ENCODE measurements at places on chromosomes 16 and 17.
A peak's percentile ranks its signal among the peaks of the same experiment; 100 is the strongest.

DNA sequence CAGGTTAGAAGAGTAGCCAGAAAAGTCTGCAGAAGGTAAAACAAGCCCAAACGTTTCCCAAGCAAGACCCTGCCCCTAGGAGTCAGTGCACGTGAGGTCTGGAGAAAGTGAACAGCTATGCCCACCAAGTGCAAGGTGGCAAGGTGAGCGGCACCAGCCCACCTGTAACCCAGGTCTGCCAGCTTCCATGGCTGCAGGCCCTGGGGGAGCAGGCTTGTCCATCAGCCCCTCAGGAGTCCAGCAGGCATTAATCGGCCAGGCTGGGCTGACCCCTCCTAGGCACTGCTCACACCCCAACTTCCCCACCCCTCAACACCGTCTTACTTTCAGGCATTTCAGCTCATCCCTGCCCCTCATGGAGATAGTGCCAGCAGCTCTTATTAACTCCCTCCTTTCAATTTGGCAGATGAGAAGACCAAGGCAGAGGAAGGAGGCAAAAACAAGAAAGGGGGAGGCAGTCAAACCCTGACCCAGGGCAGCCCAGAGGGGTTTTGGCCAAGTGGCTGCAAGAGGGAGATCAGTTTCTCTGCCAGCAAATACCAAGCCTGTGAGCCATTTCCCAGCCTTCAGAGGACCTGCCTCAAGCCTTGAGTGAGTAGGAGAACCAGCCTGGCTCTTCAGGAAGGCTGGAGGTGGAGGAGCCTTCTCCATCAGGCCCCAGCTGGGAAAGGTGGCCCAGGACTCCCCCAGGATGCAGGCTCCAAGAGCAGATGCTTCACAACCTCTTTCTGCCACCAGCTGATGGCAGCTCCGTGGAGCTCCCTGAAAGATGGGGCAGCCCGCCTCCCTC is 14.7 kb downstream of the BEAN1 start:
- no peak for DNase-seq

GRCh38 chr16:52446080-52446479 is 100.9 kb downstream of the TOX3 start:
- DNase-seq, result no peak

DNA sequence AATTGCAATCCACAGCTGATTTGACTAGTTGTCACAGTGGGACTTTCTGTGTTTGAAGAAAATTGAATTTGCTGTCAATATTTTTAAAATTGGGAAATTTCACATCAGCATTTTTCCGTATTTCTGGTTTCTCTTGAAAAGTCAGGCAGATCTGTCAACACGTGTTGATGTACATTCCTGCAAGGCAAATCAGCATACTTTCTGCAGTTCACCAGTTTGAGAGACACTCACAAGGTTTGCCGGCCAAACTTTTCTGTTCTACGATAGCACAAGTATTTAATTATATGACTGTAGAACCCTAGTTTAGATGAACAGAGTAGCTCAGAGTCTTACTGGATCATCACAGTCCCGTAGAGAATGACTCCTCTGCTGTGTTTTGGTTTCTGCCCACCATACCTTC is 102.0 kb downstream of the ADAMTS18 start:
- DNase-seq, result no peak

GRCh38 chr17:66564992-66565465 is 262.6 kb downstream of the PRKCA start:
- DNase-seq, result no peak

DNA sequence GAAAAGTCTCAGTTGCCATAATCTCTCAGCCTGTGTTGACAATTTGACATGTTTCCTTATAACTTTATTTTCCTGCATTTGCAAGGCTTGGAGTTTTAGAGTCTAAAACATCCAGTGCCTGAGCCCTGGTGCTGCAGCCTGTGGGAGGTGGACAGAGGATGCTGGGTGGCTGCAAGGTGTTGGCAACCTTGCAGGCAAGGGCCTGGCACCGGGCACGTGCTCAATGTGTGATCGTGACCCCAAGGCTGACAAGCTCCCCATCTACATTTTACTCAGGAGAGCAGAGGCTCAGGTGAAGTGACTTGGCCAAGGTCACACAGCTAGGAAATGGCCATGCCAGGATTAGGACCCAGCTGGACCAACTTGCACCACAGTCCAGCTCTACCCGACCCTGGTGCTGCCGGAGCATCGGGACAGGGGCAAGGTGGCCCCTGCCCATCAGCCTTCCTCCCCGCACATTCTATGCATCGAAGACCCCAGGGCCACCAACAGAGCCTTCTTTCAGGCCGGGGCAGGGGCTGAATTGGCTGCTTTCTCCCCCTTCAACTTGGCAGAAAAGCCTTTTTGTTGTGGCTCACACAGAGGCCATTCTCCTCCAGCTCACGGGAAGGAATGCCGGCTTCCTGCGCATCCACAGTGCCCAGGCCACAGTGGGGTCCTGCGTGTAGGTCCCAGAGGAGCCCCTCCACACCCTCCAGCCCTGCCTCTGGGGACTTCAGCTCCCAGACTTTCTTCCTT is 23.1 kb downstream of the MMP15 start:
- DNase-seq, result no peak

DNA sequence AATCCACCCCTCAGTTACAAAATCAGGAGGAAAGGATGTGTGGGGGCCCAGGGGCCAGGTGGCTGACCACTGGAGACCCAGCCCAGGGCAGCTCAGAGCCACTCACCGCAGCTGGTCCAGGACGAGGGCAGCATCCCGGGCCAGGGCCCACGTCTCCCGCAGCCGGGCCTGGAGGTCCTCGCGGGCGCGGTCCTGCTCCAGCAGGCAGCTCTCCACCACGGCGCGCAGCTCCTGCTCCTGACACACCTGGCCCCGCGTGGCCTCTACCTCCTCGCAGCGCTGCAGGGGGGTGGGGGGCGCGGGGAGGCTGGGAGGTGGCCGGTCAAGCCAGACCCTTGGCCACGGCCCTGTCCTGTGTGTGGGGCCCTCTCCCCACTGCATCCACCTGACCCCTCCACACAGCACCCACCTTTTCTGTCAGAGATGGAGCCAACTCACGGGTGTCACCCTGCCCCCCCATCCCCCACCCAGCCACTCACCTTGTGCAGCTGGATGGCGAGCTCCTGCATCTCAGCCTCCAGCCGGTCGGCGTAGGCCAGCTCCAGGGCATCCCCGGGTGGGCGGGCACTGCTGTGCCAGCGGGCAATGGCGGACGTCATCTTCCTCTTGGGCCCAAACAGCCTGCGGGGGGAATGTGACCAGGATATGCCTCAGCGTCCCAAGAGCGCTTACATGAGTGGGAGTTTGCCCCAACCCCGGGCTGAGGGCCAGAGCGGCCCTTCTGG is 5.1 kb downstream of the NUDT16L1 start:
- DNase-seq, result no peak

GRCh38 chr17:17665255-17665654 is 16.0 kb upstream of the RAI1 start:
- DNase-seq, result no peak

DNA sequence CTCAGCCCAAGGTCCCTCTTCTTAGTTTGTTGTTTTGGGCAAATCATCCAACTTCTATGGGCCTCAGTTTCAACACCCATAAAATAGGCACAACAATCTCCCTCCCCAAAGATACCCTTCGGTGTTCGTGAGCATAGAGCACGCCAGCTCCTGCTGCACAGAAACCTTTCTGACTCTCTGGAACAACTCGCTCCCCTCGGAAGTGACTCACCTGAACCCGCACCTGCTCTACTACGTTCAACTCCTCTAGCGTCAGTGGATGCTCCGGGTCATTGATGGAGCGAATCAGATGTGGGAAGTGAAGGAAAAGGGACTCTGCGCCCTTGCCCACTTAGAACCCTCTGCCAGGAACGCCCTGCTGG is 445 bp downstream of the CIAO2B start:
- peak; percentile 22 for DNase-seq

DNA sequence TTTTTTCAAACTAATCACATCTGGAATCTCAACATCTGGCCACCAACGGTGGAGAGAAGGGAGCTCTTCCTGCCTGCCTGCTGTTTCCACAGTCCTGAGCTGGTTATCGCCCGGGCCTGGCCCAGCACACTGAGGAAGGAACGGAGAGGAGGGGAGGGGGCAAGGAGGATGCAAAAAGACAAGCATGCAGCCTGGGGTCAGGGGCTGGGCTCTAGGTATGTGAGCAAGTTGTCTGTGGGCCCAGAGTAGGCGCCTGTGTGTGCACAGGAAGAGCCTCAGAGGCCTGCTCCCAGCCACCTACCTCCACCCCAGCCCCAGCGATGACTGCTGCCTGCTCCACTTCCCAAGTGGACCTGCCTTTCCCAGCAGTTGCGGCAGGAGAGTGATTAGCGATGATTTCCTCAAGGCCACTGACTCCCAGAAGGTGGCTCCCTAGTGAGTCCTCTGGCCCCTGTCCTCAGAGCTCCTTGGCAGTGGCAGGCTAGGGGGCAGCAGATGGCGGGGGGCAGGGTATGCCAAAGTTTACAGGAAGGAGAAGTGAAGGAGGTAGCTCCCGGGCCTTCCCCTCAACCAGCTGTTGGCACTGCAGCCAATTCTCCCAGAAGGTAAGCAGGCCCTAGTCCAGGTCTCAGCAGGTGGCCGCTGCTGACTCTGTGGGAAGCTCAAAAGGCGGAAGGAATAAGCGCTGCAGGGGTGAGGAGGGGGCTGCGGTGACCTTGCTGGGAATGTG is 27.0 kb upstream of the RASD1 start:
- no peak for DNase-seq

GRCh38 chr17:3964203-3965117 is at the start of gene ATP2A3:
ATP2A3 (minus strand) TSS chr17:3964437; CDS start chr17:3964291, 146 bp downstream.
- peak; percentile 59 for DNase-seq

DNA sequence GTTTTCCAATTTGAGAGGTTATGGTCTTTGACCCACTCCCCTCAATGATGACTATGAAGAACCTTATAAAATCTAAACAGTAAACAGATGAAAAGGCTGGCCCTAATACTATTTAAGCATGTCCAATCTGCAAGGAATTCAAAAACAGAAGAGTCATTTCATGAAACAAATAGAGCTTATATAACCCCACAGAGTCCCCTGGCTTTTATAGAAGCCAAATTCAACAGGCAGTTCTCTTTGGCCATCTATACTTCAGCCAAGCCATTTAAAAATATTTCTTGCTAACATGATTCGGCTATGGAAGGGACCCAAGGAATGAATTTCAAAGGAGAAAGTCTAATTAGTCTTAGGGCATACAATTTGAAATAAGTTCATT is 43.4 kb downstream of the SPOP start:
- DNase-seq, result no peak

DNA sequence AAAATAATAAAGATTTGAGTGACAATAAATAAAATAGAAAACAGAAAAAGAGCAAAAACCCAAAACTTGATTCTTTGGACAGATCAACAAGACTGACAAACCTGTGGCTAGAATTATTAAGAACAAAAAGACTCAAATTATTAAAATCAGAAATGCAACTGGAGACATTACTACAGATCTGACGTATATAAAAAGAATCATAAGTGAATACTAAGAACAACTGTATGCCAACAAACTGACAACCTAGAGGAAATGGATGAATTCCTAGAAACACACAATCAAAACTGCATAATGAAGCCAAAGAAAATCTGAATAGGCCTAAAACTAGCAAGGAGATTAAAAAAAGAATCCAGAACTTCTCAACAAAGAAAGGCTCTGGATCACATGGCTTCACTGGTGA is 47.4 kb downstream of the NETO2 start:
- no peak for DNase-seq

GRCh38 chr16:68776821-68777485 is 39.9 kb downstream of the CDH1 start:
- DNase-seq, result no peak

Measured in stimulated activated CD4-positive, alpha-beta T cell treated with anti-CD3 and anti-CD28 coated beads, Interleukin-15, amount 100 ng/mL, for 1 hour (primary cell).